ENCODE measurements at places on chromosomes 2 and 18.
A peak's percentile ranks its signal among the peaks of the same experiment; 100 is the strongest.

DNA sequence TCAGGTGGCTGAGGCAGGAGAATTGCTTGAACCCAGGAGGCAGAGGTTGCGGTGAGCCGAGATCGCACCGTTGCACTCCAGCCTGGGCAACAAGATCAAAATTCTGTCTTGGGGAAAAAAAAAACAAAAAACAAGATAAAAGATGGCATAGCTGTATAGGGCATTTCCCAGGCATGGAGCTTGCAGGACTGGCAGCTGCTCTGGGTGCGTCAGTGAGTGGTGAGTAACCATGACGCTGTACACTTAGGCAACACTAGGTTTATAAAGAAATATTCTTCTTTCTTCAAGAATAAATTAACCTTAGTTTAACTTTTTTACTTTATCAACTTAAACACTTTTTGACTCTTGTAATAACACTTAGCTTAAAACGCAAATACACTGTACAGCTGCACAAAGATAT is 15.4 kb downstream of the TGOLN2 start:
- DNase-seq, result peak; percentile 79

DNA sequence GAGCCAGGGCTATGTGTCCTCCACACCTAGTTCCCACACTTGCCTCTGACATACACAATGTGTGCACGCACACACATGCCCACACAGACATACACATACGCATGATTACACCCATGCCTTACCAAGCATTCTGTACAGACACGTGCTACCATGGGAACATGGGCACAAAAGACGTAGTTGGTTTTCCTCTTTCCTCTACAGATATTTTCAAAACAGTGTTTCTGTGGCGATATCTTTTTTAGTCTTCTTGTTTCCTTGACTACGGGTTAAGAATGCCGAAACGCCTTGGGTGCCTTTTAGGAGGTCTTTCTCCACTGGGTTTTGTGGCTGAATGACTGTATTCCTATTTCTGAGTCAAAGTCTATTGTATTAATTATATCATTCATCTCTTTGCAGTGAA is 75.5 kb upstream of the SPTBN1 start:
- DNase-seq, result peak; percentile 58

GRCh38 chr2:181463588-181463987 is 6.4 kb downstream of the ITGA4 start:
- no peak for DNase-seq

DNA sequence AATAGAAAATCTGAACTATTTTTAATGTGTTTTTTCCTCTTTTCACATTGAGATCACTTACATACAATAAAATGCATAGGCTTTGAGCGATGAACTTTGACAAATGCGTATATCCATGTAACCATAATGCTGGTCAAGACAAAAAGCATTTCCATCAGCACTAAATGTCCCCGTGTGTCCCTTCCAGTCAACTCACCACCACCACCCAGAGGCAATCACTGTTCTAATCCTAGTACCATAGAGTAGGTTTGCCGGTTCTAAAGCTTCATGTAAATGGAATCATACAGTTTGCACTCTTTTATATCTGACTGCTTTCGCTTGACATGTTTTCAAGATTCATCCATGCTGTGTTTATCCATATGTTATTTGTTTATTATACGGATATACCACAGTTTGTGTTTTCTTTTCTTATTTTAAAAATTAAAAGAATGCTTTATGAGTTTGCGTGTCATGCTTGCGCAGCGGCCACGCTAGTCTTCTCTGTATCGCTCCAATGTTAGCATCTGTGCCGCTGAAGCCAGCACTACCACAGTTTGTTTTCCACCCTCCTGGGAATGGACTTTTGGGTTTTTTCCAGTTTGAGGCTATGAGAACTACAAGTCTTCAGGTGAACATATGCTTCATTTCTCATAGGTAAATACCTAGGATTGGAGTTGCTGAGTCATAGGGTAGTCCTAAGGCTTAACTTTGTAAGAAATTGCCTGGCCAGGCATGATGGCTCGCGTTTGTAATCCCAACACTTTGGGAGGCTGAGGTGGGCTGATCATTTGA is 197.5 kb upstream of the CHAC2 start:
- DNase-seq, result no peak

- DNase-seq, result peak; percentile 53
Measured at GRCh38 chr18:70288851-70289328, at the start of gene SOCS6. Gene SOCS6, plus strand, starts transcription at chr18:70289045. Its CDS starts 35,624 bp downstream, at chr18:70324669.
